ENCODE measurements at places on chromosomes 5 and 9.

GRCh38 chr9:93567271-93567959 is 9.0 kb upstream of the PHF2 start:
- DNase-seq = no peak

DNA sequence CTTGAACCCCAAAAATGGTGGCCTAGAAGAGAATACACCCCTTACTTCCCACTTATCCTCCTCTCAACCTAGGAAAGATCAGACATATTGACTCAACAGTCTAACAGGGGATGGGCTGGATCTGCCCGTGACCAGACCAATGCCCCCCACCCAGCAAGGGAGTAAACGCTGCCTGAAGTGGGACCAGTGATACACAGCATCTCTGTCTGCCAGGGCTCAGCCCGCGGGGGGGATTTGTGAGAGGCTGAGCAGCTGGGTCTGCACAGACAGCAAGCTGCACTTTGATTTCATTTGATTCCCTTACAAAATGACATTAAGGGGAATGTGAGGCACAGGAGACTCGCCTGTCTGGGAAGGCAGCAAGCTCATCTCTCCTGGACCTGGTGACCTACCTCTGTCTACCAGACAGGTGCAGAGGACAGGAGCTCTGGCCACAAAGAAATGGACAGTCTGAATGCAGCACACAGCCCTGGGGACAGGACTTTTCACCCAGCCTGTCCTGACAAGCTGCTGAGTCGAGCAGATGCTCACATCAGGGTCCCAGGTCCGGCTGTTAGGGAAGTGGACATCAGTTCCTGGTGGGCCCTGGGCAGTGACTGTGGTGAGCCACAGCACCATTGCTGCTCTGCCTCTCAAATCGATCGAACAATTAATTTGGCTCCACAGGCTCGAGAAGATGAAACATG is 79.9 kb downstream of the RGS3 start:
- DNase-seq = no peak

DNA sequence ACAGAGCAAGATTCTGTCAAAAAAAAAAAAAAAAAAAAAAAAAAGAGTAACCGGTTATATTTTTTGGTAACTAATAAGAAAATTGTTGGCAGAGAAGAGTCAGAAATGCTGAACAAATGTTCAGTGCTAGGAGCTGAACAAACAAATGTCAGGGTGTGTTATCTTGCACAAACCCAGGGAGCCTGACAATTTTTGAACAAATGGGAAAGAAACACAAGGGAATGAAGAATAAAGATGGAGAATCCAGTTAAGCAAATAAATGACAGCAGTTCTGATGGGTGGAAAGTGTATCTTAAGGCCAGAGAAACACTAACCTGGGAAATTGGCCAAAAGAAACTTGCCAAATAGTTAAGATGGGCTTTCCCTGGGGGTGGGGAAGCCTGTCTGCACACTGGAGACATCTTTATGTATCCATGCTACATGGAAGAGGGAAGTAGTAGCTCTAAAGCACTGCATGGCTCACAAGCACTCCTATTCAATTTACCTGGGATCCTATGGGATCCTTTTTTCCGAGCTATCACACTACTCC is 23.7 kb downstream of the KLHL3 start:
- no peak for DNase-seq

DNA sequence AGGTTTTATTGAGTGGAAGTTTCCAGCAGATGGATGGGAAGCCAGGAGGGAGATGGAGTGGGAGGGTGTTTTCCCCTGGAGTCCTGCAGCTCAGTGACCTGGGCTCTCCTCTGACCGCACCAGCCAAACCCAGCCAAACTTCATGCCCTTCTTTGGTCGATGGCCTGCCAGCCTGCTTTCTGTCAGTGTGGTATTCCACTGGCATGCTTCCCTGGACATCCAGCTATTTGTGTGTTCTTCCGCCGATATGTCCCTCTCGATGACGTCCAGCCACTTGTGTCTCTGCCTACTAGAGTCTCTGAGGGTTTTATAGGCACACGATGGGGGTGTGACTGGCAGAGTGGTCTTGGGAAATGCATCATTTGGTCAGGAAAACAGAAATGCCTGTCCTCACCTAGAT is 33.8 kb downstream of the GPBP1 start:
- no peak for DNase-seq

- DNase-seq = no peak
These were observed 457 bp upstream of the IDNK start for GRCh38 chr9:83622433-83622938.

GRCh38 chr5:16312785-16313184 is 133.2 kb upstream of the MARCHF11 start:
- DNase-seq = no peak

- no peak for DNase-seq
These were observed 205.6 kb upstream of the DMRTA1 start for GRCh38 chr9:22241024-22241423.

GRCh38 chr9:122192261-122192875 is 32.7 kb downstream of the MORN5 start:
- DNase-seq = no peak

DNA sequence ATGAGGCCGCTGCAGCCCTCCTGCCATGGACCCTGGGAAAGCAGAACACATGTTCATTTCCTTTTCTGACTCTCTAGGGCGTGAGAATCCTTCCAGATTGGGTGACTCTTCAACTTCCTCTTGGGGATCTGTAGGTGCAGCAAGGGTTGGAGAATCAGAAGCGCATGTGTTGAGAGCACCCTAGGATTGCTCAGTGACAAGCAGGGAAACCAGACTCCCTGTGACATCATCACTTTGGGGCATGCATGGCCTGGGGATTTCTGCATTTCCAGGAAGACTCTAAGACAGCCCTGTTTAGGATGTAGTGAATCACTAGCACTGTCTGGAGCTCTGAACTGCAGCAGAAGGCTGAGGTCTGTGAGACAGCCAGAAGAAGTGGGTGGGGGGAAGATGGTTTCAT is 15.1 kb upstream of the LCP2 start:
- DNase-seq = no peak

DNA sequence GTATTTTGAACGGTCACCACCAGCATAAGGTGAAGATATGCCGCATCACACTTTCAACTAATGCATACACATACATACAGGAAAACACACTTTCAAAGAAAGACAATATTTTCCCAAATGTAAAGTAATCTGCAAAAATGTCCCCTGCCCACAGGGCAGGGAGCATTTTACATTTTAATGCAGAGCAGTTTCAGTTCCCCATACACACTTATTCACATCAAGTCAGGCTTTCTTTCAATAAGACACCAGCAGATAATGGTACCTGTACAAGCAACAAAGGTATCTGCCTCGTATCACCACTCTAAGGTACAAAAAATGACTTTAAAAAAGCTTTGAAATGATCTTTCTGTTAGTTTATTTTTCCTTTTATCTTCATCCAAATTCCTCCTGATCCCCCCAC is 247.1 kb upstream of the CCNG1 start:
- no peak for DNase-seq

GRCh38 chr5:67648201-67648671 is 451.6 kb upstream of the CD180 start:
- DNase-seq = peak; percentile 70

DNA sequence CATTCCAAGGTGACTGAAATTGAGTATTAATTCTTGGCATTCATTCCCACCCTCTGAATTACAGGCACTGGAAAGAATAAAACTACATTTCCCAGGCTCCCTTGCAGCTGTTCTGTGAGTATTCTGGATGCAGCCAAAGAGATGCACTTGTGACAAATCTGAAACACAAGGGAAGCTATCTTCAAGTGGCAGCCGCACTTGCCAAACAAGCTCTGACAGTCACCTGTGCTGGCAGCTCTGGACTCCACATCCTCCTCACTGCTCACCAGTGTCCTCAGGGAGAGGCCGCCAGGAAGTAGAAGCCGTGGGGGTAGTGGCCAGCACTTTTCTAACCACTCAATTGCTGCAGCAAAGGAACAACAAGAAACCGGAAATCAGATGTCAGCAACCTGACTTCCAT is 275.0 kb downstream of the NR2F1-AS1 start:
- no peak for DNase-seq

- no peak for DNase-seq
These were observed 327.8 kb downstream of the ENC1 start for GRCh38 chr5:74312746-74313145.

GRCh38 chr9:86714999-86715398 is 232.3 kb downstream of the GAS1 start:
- no peak for DNase-seq

- DNase-seq = no peak
These were observed 120.4 kb upstream of the CACNA1B start for GRCh38 chr9:137757139-137757538.

- no peak for DNase-seq
These were observed 57.9 kb downstream of the PBX3 start for GRCh38 chr9:125805057-125805456.

DNA sequence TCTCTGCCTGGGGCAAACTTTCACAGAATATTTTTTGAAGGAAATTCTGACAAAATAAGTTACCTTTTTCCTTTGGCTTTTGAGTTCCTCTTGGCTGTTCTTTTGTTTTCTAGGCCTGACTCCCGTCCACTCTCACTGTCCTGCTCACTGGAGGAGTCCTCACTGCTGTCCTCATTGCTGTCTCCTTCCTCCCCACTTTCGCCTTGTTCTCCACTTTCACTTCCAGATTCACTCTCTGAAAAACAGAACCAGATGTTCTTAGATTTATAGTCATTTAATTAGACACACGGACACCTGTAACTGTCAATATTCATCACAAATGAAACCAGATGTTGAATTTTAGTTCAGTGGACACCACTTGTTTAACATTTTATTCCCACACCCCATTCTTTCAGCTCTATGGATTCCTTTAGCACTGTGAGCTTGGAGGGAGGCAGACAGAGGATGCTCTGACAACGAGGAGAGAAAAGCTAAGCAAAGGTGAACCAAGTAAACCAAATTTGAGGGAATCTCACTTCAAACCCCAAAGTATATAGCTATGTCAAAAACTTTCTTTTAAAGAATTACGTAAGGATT is 180.7 kb downstream of the AP3B1 start:
- DNase-seq = no peak

GRCh38 chr5:150541895-150542294 is 34.0 kb downstream of the NDST1 start:
- no peak for DNase-seq

DNA sequence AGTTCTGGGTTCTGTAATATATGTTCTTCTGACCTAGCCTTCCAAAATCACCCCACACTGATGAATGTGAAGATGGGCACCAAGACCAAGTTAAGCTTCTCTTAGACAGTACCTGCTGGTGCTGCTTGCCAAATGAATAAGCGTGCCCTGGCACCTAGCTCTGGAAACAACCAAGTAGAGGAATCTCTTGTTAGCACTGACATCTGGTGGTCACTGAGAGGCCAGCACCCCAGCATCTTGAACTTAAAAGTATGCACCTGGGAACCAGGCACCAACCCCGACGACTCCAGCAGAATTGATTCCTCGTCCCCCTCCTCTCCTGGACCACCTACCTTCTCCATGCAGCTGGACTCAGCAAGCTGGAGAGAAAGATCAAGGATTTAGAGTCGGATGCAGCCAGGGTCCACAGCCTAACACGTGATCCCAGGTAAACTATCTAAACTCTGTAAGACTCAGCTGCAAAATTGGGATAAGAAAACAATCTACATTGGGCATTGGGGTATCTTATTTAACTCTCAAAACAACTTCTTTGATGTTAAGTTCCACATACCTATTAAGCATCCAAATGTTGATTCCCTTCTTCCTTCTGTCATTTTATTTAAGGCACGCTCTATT is 89.8 kb downstream of the SLC1A3 start:
- no peak for DNase-seq

- no peak for DNase-seq
These were observed 1.5 kb upstream of the SLC23A1 start for GRCh38 chr5:139384591-139385051.

DNA sequence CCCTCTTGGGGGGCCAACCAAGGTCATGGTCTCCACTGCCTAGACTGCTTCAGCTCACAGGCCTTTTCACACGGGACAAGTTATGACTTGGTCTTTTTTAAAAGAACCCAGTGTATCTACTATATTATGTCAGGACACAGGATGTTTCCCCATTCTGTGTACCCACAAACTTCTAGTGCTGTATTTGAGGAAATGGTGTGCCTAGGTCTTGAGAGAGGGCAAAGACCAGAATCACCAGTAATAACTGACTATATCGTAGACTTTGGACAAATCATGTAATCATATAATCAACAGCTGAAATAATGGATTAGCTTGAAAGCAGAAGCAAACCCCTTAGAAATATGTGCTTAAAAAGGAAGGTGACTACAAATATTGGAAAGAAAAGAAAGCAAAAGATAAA is 133.3 kb downstream of the ARL15 start:
- DNase-seq = no peak

DNA sequence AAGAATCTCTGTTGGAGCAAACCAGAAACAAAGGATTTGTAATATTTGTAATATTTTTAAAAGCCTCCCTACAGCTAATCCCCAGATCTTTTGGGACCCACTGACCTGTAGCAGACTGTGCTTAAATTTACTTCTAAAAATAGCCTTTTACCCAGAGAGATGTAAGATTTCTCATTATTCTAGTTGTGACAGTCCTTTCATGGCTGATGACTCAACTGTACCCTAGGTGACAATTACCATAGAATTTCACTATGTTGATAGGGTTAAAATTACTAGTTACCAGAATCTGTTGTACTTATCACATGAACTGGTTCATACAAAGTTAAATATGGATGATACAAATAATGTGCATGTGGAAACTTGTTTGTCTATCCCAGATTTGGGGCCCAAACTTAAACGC is 543.9 kb upstream of the SEMA6A start:
- DNase-seq = no peak

DNA sequence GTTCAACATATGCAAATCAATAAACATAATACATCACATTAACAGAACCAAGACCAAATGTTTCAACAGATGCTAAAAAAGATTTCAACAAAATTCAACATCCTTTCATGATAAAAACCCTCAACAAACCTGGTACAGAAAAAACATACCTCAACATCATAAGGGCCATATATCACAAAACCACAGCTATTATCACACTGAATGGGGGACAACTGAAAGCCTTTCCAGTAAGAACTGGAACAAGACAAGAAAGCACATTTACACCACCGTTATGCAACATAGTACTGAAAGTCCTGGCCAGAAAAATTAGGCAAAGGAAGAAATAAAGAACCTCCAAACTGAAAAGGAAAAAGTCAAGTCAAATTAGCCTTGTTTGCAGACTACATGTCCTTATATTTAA is 93.6 kb downstream of the DTWD2 start:
- DNase-seq = no peak

- DNase-seq = no peak
These were observed 53.5 kb downstream of the MAMDC2 start for GRCh38 chr9:70097187-70097586.

- DNase-seq = no peak
These were observed 460.2 kb downstream of the NR2F1-AS1 start for GRCh38 chr5:93120771-93121170.
